ENCODE measurements at places on chromosomes 4 and X.

DNA sequence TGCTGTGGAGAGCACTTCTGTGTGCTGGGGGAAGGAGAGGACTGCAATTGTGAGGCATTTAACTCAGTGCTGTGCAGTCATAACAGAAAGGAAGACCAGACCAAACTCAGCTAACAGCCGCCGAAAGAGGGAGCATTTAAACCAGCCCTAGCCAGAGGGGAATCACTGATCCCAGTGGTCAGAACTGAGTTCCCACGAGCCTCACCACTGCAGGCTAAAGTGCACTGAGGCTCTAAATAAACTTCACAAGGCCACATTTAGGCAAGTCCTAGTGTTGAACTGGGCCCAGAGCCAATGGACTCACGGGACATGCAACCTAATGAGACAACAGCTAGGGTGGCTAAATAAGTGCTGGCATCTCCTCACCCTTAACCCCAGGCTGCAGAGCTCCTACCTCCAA is 20.4 kb downstream of the IQCM start:
- DNase-seq = no peak

- DNase-seq = no peak
Observed at GRCh38 chr4:15945516-15945915, 7.0 kb upstream of the FGFBP1 start.

DNA sequence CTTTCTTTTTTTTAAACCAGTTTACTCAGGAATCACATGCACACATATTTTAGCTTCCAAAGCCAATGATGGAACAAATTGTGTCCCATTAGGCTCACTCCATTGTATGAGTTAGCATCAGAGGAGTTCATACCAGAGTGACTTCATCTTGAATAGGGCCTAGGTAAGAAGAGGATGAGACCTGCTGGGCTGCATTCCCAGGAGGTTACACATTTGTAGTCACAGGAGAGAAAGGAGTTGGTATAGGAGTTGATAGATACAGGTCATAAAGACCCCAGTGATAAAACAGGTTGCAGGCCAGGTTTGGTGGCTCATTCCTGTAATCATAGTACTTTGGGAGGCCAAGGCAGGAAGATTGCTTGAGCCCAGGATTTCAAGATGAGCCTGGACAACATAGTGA is 9.3 kb downstream of the PDGFRA start:
- DNase-seq = no peak

GRCh38 chr4:77100234-77100633 is 24.4 kb upstream of the CCNI start:
- no peak for DNase-seq

- DNase-seq = peak; percentile 29
Observed at GRCh38 chr4:110165382-110166286, 32.8 kb downstream of the ELOVL6 start.

- peak; percentile 57 for DNase-seq
Observed at GRCh38 chr4:130026185-130026584, 930.2 kb downstream of the C4orf33 start.

GRCh38 chrX:15350329-15350996 is 15.1 kb upstream of the PIGA start:
- no peak for DNase-seq

DNA sequence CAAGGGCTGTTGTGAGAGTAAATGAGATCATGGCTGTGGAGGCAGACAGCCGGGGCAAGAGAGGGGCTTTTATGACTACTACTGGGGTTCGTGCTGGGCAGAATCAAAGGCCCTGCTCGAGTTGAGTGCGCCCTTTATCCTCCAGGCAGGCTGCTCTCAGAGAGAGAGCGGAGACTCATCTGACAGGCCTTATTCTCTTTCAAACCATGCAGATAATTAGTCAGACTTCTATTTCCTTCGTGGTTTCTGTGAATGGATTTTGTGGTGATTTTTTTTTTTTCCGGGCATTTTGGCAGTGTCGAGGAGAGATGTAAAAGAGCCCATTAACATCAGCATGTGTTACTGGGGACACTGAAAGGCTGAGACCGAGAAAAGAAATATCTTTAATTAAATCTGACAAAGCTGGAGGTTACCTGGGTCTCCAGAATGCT is 73.6 kb downstream of the MED28 start:
- no peak for DNase-seq

All from OCI-LY7 (cell line).